ENCODE measurements at places on chromosomes 12 and 14. TPM values are rescaled to one million over a fixed set of nuclear protein-coding genes. Genes with fewer than 3 reads are reported as not detected.

The IL22 gene
- total RNA-seq: not detected

The A2ML1 gene
- not detected for total RNA-seq

The CMTM5 gene
- 0.96 TPM for total RNA-seq

The PMCH gene
- total RNA-seq: not detected

The PKP2 gene
- 1.9 TPM for total RNA-seq

The SOCS4 gene
- 23.8 TPM for total RNA-seq

The MUCL1 gene
- total RNA-seq: not detected

The PRR13 gene
- total RNA-seq: 172 TPM

The TOGARAM1 gene
- 12.6 TPM for total RNA-seq

The SIX1 gene
- 0.14 TPM for total RNA-seq
